ENCODE measurements at places on chromosomes 1 and 21.

GRCh38 chr21:41048145-41048544 is 119.8 kb upstream of the BACE2 start:
- no peak for DNase-seq

- no peak for DNase-seq
These were observed 12.1 kb downstream of the DYRK1A start for GRCh38 chr21:37378700-37379139.

DNA sequence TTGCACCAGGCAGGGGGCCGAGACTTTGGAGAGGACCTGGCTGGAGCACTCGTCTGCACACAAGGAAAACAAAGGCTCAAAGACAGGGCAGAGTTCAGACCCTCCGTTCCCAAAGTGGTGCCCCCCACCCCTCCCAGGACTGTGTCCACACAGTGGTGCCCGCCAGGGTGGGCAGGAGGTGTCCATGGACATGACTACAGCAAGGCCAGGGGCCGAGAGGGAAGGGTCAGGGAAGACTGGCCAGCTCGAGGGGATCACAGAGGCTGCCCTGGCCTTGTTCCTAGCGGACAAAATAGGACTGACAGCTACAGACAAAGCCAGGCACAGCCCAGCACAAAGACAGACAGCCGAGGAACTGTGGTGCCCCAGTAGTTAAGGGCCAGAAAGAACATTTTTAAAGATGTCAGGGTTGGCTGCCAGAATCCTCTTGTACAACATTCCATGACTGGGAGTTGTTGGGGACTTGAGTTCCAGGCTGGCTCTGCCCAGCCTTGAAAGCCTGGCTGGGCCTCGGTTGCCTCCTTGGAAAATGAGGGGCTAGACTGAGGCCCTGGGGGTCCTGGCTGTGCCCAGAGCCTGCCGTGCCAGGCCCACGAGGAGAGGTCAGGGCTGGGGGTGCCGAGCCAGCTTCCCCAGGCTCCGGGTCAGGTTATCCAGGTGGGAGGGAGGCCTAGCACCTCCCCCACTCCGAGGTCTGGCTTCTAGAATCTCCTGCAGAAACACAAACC is 63.7 kb downstream of the SLX9 start:
- DNase-seq, result no peak

DNA sequence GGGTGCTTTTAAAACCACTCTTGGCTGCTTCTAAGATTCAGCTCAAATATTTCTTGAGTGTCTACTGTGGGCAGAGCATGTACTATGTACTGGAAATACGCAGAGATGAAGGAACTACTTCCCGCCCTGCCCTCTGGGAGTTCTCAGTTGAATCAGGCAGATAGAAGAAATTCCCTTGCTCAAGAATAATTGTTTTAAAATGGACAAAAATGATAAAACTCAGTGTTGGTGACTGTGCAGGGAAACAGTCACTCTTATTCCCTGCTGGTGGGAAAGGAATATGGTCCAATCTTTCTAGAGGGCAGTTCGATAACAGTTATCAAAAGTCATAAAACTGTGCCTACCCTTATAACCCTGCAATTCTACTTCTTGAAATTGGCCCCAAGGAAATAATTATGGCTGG is 16.9 kb upstream of the GRHL3 start:
- no peak for DNase-seq

GRCh38 chr1:205448540-205449253 is 7.1 kb downstream of the BLACAT1 start:
- DNase-seq, result no peak

DNA sequence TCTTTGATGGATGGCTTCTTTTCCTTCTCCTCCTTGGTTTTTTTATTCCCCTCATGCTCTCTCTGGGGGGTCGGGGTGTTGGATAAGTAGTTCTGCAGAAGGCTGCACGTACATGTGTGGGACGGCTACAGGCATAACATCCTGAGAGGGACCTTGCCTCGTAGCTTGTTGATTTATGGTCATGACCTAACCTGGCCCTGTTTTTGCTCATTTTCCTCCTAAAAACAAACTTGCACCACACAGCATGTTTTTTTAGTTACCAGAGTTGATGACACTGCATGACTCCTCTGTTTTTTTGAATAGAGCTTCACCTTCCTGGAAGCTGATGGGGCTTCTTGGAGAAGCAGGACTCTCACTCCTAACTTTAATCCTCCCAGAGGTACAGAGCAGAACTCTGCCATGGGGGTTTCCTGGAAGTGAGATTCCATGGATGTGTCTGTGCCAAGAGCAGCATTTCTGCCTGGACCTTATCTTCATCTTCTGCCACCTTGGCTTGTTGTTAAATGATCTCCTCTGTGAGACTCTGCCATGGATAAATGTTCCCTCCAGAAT is 114.7 kb downstream of the PAPPA2 start:
- DNase-seq, result no peak

- DNase-seq, result no peak
These were observed 161.2 kb upstream of the C1orf87 start for GRCh38 chr1:60234776-60235175.

DNA sequence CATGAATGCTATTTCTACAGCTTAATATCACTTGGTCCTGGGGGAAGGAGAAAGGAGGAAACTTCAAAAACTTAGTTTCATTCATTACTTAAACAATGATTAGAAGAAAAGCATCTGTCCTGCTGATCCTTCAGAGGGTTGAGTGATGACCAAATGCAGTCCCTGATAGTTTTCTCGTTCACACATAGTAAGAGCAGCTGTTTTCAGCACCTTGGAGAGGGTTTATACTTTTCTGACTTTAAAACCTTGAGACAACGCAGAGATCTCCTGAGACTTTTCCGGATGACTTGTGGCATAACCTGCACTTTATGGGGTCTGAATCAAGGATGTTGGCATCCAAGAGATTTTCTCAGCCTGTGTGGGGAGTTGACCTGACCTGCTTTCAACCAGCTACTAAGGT is 94.0 kb upstream of the KCND3 start:
- DNase-seq, result no peak

DNA sequence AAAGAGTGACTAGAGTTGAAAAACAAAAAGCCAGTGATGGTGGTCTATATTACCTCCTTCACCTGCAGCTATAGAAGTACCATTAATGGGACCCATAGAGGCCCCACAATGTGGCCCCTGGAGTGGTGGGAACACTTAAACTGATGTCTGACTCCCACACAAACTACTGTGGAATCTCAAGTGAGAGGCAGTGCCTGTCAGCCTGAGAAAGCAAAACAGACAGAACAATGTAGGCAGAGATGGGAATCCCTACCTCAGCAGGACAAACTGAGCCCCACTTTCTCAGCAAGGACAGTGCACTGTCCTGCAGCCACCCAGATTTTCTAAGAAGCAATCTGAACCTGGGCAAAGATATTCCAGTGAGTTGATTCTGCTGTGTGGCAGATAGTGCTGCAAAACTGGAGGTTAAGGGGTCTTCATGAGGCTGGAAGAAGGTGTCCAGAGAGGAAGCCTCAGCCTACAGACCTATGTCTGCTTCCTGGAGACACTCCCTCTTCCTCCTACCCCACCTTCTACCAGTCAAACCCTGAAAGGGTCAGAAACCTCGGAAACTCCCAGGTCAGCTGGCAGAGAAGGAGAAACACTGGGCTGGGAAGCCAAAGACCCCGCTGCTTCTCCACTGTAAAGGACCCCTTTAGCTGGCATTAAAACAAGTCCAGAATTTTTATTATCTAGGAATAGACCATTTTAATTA is 228.7 kb downstream of the C1orf94 start:
- DNase-seq, result no peak

GRCh38 chr1:115757856-115758255 is 10.7 kb downstream of the CASQ2 start:
- no peak for DNase-seq

DNA sequence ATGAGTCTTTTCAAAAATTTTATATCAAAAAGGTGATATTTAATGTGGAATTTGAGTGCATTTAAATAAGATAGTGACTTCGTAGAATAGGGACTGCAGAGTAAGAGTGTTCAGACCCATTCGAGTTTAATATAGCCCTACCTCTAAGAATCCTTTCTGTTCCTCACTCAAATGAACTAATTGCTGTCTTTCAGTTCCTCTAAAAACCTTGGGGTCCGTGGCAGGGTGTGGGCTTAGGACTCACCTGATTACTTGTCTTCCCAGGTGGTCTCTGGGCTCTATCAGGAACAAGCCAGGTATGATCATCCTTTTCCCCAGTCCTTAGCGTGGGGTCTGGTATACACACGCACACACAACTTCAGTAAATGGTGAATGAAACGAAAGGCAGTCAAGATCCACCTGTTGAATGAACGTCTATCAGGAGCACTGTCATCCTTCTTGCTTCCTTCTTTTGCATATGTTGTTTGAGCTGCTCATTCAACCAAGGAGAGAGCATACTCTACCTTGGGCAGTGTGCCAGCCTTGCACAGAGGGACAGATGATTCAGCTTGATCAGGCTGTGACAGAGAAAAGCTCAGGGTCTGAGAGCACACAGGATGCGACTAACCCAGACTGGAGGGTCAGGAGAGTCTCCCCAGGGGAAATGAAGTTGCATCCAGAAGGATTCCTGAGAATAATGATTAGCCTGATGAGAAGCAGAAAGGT is 1.2 kb upstream of the RNF11 start:
- DNase-seq, result no peak

GRCh38 chr1:228798548-228798947 is 63.3 kb downstream of the RHOU start:
- DNase-seq, result no peak

DNA sequence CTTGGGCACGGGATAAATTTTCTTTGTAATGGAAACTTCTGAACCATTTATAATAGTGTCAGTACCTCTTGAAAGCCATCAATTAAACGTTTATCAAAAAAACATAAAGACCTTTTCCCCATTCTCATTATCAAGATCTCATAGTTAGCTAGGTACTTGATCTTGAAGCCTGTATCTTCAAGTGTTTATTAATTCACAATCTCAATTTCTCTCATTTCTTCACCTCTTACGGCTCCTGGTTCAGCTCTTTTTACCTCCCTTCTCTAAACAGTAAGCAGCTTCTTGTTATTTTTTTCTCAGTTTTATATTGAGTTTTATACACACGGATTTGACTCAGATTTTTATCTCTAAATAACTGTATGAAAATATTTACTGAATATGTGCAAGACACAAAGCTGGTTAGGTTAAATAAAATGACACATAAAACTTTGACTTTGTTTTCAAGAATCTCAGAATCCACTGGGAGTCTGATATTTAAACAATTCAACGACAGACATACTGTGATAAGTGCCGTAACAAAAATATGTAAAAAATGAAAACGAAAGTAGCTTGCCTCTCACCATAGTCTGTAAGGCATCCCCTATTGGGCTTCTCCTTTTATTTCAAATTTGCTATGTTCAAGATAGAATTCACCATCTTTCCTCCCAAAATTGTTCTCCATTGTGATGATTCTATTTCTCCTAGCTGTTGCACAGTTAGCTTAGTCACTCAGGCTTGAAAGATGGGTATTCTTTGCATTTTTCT is 411.6 kb upstream of the ZRANB2 start:
- DNase-seq, result no peak

- no peak for DNase-seq
These were observed 305.5 kb upstream of the PRMT6 start for GRCh38 chr1:106751002-106751401.

- no peak for DNase-seq
These were observed 4.9 kb downstream of the MOB3C start for GRCh38 chr1:46611691-46612221.

DNA sequence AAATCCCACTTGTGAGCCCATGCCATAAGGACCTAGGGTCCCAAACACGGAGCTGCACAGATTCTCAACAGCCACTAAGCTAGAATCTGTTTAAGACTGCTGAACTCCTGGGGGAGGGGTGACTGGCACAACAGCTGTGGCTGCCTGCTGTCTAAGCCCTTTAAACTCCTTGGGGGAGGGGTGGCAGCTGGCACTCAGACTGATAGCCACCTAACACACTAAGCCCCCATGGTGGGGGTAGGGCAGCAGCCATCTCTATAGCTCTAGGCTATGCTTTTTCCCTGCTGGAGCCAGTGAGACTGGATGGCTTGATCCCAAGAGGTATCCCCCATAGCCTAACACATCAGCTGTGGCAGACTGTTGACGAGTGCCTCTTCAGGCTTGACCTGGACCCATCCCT is 73.3 kb upstream of the FMO3 start:
- DNase-seq, result no peak

- no peak for DNase-seq
These were observed 33.3 kb upstream of the CFAP298 start for GRCh38 chr21:32645261-32646182.

DNA sequence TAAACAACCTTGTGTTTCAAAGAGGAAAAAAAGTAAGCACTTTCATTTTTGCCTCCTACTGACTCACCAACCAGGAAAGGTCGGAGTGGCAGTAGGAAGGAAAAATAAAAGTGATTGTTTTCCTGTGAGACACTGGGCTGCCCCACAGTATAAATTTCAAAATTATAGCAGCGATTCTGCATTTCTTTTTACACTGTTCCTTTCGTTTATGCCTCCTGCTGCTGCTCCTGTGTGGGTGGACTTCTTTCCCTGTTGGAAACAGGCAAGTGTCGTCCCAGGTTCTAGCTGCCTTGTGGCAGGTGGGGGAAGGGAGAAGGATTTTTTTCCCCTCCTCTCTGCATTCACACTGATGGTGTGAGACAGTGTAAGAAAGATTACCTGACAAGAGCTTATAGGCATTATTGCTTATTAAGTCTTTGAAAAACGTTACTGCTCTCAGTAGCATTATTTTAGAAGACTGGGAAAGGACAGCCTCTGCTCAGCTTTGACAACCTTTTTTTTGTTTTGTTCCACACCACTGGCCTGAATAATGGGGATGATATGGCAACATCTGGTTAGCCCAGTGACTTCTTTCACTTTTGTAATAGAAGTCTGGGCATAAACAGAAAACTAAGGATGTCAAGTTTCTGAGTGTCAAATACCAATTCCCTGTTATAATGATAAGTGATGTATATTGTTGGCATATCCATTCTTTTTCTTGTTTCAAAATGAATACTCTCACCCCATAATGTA is 77.9 kb downstream of the NEK7 start:
- no peak for DNase-seq

DNA sequence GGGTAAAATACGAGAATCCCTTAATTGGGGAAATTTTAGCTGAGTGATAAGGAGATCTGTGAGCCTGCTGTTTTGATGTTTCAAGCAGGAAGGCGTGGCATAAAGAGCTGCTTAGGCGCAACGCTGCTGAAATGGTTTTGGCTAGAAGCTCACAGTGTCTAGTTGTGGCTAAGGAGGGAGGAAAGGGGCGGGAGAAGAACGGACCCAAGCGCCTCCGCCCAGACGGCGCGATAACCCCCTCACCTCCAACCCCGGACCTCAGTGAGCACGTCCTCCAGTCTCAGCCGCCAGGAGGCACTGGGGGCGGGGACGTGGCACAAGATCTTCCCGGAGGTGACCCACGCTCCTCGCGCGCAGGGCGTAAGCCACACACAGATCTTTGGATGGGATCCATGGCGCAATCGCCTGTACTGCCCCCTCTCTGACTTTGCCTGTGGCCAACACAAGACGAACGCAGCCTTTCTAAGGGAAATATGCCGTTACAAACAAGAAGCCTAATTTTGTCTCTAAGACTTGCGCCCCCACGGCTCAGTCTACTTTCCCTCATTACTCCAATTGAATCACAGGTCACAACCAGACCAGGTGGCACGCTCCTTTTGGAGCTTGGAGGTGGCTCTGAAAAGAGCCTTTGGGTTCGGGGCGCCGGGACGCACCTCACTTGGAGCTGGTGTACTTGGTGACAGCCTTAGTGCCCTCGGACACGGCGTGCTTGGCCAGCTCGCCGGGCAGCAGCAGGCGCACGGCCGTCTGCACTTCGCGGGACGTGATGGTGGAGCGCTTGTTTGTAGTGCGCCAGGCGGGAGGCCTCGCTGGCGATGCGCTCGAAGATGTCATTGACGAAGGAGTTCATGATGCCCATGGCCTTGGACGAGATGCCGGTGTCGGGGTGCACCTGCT is 23.4 kb upstream of the RNF187 start:
- no peak for DNase-seq

GRCh38 chr1:2479618-2480017 is 3.5 kb downstream of the PLCH2 start:
- DNase-seq, result no peak

GRCh38 chr1:30911059-30911954 is 2.7 kb upstream of the SDC3 start:
- peak; percentile 13 for DNase-seq

All from activated naive CD4-positive, alpha-beta T cell (primary cell).